Activated B cell treated with CpG ODN at 0.5 μM for 24 hours (primary cell): ENCODE measurements at places on chromosomes 5 and 9. TPM values are rescaled to one million over a fixed set of nuclear protein-coding genes. Genes with fewer than 3 reads are reported as not detected.

DNA sequence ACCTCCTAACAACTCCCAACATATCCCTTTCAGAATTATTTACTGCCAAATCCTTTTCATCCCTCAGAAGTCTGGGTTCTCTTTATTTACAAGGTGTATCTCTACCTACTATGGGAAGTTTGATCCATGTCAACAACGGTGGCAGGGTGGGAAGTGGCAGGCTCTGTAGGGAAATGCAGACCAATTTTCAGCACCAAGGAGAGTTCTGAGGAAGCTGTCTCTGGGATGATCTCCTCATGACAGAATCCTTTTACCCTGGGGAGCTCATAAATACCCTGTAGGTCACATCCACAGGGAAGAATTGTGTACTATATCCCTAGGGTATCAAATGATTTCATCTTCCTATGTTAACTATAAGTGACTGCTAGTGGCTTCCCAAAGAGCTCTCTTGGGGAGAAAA lies 107.8 kb upstream of the NEK6 start:
- no peak overlapping the region for H3K27ac ChIP-seq
- H3K4me1 ChIP-seq, result no peaks in the 10 kb centered on the region
- H3K4me3 ChIP-seq, result no peak overlapping the region
- no peaks in the 10 kb centered on the region for H3K36me3 ChIP-seq
- DNase-seq, result no peak

Gene ADAMTSL1
- not detected in 2 replicates for total RNA-seq

GRCh38 chr5:107979900-107980299 lies 309.2 kb upstream of the EFNA5 start:
- peaks cover 3% of the 10 kb centered on the region for H3K36me3 ChIP-seq
- no peaks in the 10 kb centered on the region for H3K27me3 ChIP-seq
- no peak for DNase-seq
- no peak overlapping the region for H3K4me3 ChIP-seq

GRCh38 chr5:179313849-179314521 lies 31.3 kb downstream of the ADAMTS2 start:
- no peaks in the 10 kb centered on the region for H3K27me3 ChIP-seq
- DNase-seq, result no peak
- no peaks in the 10 kb centered on the region for H3K4me1 ChIP-seq
- no peak overlapping the region for H3K27ac ChIP-seq
- no peaks in the 10 kb centered on the region for H3K36me3 ChIP-seq

Gene GKAP1
- 3.7 and 4.3 TPM in 2 replicates for total RNA-seq

DNA sequence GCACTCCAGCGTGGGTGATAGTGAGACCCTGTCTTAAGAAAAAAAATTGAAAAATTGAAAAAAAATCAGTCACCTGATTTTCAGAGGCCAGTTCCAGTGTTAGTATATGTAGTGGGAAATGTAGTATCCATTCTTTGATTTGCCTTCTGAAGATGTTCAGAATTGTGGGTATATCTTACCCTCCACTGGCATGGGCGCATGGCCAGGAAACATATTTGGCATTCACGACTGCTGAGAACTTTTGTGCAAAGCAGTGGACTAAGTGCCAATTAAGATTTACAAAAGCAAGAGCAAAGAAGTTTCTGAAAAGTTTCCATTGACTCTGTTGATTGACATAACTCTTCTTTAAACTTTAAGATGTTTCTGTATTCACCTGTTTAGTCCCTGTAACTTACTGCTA lies 2.4 kb downstream of the CAVIN4 start:
- no peak overlapping the region for H3K27ac ChIP-seq
- no peaks in the 10 kb centered on the region for H3K27me3 ChIP-seq
- DNase-seq, result no peak
- no peaks in the 10 kb centered on the region for H3K36me3 ChIP-seq
- no peak overlapping the region for H3K4me3 ChIP-seq

DNA sequence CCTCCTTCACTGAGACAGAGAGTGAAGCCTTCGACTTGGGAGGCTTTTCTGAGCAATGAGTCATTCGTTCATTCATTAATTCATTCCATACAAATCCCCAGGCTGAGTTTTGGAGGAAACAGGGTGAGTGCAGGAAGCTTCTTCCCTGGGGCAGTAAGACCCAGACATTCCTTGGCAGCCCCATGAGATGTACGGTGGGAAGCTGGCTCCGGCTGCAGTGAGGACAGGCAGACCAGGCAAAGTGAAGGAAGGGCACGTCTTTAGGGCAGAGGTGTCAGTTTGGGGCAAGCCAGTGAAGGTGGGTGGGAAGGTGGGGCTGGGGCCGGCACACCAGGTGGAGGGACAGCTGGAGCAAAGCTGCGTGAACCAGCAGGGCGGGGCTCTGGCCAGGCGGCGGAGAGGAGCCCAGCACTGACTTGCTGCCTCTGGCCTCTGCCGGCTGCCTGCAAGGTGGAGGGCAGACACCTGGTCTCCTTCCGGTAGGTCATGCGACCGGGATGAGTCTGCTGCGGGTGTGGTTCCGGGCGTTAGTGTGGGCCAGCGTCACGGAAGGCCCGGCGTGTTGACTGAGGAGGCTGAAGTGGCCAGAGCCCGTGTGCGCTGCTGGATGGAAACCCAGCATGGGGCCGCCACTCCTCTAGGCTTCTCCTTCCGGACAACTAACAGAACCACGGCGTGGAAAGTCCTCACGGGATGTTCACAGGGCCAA lies 16.6 kb downstream of the OLFM1 start:
- DNase-seq, result no peak
- H3K27me3 ChIP-seq, result peaks cover 35% of the 10 kb centered on the region
- H3K27ac ChIP-seq, result peak overlapping the region; percentile 41
- H3K4me3 ChIP-seq, result no peak overlapping the region

Gene TAS2R1
- not detected in 2 replicates for total RNA-seq

DNA sequence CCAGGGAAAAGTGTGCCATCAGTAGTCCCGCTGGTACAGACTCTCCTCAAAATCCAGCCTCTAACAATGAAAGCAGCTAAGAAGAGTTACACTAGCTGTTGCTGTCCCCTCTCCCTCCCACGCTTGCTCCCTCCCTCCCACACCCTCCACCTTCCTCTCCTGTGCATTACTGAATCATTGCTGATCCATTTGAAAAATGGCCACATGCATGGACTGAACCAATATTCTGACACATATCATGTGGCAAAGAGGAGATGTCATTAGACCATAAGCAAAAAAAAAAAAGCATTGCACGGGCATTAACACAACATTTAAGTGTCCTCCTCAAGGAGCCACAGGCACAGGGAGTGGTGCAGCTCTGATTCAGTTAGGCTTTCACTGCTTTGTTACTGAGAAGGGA lies 37.9 kb downstream of the LHFPL2 start:
- no peak overlapping the region for H3K27ac ChIP-seq
- H3K4me1 ChIP-seq, result peaks cover 1% of the 10 kb centered on the region
- H3K4me3 ChIP-seq, result no peak overlapping the region
- H3K36me3 ChIP-seq, result peaks cover 15% of the 10 kb centered on the region
- no peak for DNase-seq

DNA sequence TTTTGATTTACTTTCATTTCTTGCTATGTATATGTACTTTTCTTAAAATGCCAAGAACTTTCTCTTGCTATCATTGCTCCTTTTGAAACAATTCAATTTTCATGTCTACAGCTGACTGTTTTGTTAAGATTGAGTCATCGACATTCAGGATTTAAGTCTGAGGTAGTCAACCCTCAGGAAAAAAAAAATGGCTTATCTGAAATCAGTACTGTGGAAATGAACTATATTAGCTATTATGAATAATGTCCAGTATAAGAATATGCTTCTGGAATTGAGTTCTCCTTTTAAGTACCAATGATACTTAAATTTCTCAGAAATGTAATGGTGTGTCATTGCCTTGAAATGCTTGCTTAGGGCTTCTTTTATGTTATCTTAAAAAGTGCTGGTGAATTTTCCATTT lies 37.9 kb downstream of the TNFAIP8 start:
- H3K27ac ChIP-seq, result peak overlapping the region; percentile 74
- H3K4me3 ChIP-seq, result no peak overlapping the region
- no peaks in the 10 kb centered on the region for H3K27me3 ChIP-seq
- peaks cover 98% of the 10 kb centered on the region for H3K4me1 ChIP-seq
- DNase-seq, result no peak

Gene SPATA31A3
- total RNA-seq, result not detected in 2 replicates

Gene FRRS1L
- total RNA-seq, result not detected in 2 replicates

- H3K4me1 ChIP-seq, result no peaks in the 10 kb centered on the region
- no peaks in the 10 kb centered on the region for H3K36me3 ChIP-seq
- H3K27ac ChIP-seq, result no peak overlapping the region
- no peak for DNase-seq
These were observed 347.3 kb upstream of the ZNF608 start for GRCh38 chr5:125093776-125094175.

Gene PCDHB10
- total RNA-seq, result 0.07 TPM in 1 of 2 replicates, not detected in the other

DNA sequence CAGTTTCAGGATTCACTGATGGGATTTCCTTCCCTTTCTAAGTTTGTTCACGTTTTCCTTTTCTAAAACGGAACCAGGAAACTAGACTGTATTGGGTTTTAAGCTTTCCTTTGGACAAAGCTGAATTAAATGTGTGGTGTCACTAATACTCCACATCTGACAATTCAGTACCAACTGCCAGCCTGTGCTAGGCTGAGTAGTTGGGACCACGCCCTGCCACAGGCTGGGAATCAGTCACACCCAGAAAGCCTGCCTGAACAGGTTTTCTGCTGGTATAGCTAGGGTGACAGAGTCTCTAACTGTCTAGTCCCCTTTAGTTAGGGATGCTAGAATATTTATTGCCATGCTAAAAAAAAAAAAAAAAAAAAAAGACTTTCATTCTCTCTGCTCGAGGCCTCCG lies 15.6 kb downstream of the SPACA9 start:
- peaks cover 10% of the 10 kb centered on the region for H3K4me1 ChIP-seq
- H3K36me3 ChIP-seq, result peaks cover 56% of the 10 kb centered on the region
- H3K27me3 ChIP-seq, result no peaks in the 10 kb centered on the region
- no peak overlapping the region for H3K27ac ChIP-seq

DNA sequence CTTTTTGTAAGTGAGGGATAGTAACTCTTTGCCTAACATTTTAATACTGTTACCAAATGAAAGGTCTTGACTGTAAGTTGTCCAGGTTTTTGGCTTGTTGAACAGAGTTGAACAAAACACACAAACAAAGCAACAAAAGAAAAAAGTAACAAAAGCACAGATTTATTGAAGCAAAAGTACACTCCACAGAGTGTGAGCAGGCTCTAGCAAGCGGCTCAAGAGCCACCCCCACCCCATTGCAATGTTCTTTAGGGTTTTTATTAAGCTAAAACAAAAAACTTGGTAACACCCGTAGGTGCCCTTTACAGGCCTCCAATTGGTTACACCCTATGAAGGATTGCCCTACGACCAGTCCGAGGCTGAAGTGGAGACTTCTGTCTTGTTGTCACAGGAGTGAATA lies 197.4 kb upstream of the MAP3K1 start:
- no peak overlapping the region for H3K4me3 ChIP-seq
- no peak for DNase-seq
- no peaks in the 10 kb centered on the region for H3K27me3 ChIP-seq
- H3K36me3 ChIP-seq, result peaks cover 5% of the 10 kb centered on the region

- no peak overlapping the region for H3K4me3 ChIP-seq
- no peak for DNase-seq
- peak overlapping the region; percentile 41 for H3K27ac ChIP-seq
- H3K4me1 ChIP-seq, result peaks cover 30% of the 10 kb centered on the region
These were observed 49.7 kb downstream of the AHRR start for GRCh38 chr5:370959-371810.

DNA sequence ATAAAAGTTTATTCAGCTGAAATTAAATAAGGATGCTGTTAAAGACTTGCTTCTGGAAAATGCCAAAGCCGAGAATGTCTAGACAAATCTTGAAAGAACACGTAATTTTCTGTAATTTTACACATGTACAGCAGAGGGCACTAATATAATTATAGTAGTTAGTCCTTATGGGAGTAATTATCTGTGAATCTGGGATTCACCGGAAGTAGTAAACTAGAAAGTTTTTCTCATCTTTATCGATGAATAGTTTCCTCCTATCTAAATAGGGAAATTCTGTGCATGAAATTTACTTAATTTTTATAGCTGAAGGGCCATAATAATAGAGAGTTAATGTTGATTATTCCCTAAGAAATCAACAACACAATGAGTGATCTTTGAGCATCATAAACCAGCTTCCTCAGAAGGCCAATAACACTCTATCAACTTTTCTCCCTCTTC lies 18.4 kb upstream of the CNTLN start:
- H3K27ac ChIP-seq, result no peak overlapping the region
- no peaks in the 10 kb centered on the region for H3K36me3 ChIP-seq
- no peak overlapping the region for H3K4me3 ChIP-seq
- DNase-seq, result no peak
- no peaks in the 10 kb centered on the region for H3K27me3 ChIP-seq

DNA sequence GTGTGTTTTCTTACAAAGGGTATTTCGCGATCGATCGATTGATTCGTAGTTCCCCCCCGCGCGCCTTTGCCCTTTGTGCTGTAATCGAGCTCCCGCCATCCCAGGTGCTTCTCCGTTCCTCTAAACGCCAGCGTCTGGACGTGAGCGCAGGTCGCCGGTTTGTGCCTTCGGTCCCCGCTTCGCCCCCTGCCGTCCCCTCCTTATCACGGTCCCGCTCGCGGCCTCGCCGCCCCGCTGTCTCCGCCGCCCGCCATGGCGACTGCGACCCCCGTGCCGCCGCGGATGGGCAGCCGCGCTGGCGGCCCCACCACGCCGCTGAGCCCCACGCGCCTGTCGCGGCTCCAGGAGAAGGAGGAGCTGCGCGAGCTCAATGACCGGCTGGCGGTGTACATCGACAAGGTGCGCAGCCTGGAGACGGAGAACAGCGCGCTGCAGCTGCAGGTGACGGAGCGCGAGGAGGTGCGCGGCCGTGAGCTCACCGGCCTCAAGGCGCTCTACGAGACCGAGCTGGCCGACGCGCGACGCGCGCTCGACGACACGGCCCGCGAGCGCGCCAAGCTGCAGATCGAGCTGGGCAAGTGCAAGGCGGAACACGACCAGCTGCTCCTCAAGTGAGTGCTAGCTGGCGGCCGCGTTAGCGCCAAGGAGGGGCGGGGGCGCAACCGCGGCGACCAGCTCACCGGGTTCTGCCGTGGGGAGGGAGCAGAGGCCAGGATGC lies 480 bp downstream of the LMNB1 start:
- H3K27me3 ChIP-seq, result no peaks in the 10 kb centered on the region
- H3K4me3 ChIP-seq, result peak overlapping the region; percentile 92
- peaks cover 7% of the 10 kb centered on the region for H3K36me3 ChIP-seq
- H3K27ac ChIP-seq, result peak overlapping the region; percentile 96
- DNase-seq, result peak; percentile 64

GRCh38 chr5:74865804-74866595 lies at the start of gene FAM169A:
TSS of gene FAM169A (minus strand) at chr5:74866387. CDS start at chr5:74841676, 24,711 bp downstream.
- H3K27ac ChIP-seq, result peak within 1 kb of the TSS; percentile 80
- H3K36me3 ChIP-seq, result peaks cover 2% of the 10 kb centered on the region
- H3K27me3 ChIP-seq, result peaks cover 27% of the 10 kb centered on the region
- H3K4me1 ChIP-seq, result peaks cover 17% of the 10 kb centered on the region

GRCh38 chr9:89022001-89022759 lies 30.9 kb downstream of the S1PR3 start:
- H3K27me3 ChIP-seq, result peaks cover 7% of the 10 kb centered on the region
- no peak overlapping the region for H3K4me3 ChIP-seq
- H3K27ac ChIP-seq, result no peak overlapping the region
- H3K4me1 ChIP-seq, result no peaks in the 10 kb centered on the region
- DNase-seq, result no peak
- H3K36me3 ChIP-seq, result no peaks in the 10 kb centered on the region

DNA sequence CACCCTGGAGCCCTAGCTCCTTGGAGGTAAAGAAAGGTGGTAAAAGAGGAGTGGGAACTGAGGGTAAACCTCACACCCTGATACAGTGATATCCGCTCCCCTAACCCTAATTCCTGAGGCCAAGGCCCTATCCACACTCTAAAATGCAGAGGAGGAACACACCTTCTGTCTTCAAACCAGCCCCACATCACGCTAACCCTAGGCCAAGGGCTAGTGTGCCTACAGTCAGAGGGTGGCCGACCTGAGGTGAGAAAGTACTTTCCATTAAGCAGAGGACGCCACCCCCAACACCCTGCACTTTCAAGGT lies 590 bp downstream of the HDAC3 start:
- no peaks in the 10 kb centered on the region for H3K27me3 ChIP-seq
- DNase-seq, result no peak
- H3K36me3 ChIP-seq, result peaks cover 28% of the 10 kb centered on the region
- H3K27ac ChIP-seq, result peak overlapping the region; percentile 63
- H3K4me1 ChIP-seq, result peaks cover 39% of the 10 kb centered on the region

Gene ADAMTS13
- total RNA-seq, result 1.9 TPM in 2 replicates
